ENCODE measurements at places on chromosomes 6 and 20. TPM values are rescaled to one million over a fixed set of nuclear protein-coding genes. Genes with fewer than 3 reads are reported as not detected.

The DZANK1 gene
- 1.7 TPM for total RNA-seq

The BNIP5 gene
- total RNA-seq: not detected

The DNMT3B gene
- 2.6 TPM for total RNA-seq

The TRMT11 gene
- 40.1 TPM for total RNA-seq

The ELOVL2 gene
- total RNA-seq: not detected

DNA sequence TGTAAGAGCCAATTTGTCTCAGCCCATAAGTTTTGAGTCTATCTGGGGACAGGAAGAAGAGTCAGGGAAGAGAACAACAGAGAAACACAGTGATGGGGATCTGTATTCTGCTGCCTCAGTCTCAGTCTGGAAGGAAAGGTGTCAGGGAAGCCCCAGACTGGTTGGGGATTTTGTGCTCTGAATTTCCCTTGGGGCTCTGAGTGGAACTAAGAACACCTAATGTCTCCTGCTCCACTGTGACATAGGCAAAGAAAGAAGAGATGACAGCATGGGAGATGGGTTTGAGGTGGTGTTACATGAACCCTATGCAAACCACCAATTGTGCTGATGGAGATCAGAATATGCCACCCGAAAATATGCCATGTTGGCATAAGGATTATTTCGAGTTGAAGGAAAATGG is 139.5 kb upstream of the MYLIP start:
- H3K4me3 ChIP-seq: no peak overlapping the region
- no peak for DNase-seq
- no peak overlapping the region for H3K27ac ChIP-seq
- peaks cover 7% of the 10 kb centered on the region for H3K4me1 ChIP-seq

- no peak overlapping the region for H3K27ac ChIP-seq
- H3K4me1 ChIP-seq: no peaks in the 10 kb centered on the region
- H3K4me3 ChIP-seq: no peak overlapping the region
Measured at GRCh38 chr20:7505835-7506221, 434.4 kb downstream of the HAO1 start.

DNA sequence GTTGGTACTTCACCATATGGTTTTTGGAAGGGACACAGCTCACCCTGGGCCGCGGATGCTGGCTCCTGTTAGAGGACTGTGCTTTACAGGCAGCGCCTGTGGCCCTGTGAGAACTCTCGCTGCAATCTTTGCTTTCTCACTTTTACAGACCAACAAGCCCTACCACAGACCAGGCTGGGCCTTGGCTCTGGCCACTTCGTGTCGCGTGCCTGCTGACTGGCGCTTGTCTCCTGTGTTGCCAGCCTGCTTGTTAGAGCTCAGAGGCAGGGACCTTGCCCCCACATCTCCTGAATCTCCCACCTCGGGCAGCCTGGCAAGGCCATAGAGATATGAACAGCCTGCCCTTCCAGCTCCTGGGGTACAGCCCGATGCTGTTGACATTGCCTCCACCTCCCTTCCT is 56.1 kb downstream of the SYNJ2 start:
- H3K27ac ChIP-seq: no peak overlapping the region
- no peak overlapping the region for H3K4me3 ChIP-seq
- peaks cover 26% of the 10 kb centered on the region for H3K4me1 ChIP-seq

- H3K27me3 ChIP-seq: no peaks in the 10 kb centered on the region
- no peaks in the 10 kb centered on the region for H3K4me1 ChIP-seq
- no peak for DNase-seq
- no peak overlapping the region for H3K27ac ChIP-seq
- H3K4me3 ChIP-seq: no peak overlapping the region
Measured at GRCh38 chr6:124438546-124439065, 523.6 kb upstream of the RNF217 start.

DNA sequence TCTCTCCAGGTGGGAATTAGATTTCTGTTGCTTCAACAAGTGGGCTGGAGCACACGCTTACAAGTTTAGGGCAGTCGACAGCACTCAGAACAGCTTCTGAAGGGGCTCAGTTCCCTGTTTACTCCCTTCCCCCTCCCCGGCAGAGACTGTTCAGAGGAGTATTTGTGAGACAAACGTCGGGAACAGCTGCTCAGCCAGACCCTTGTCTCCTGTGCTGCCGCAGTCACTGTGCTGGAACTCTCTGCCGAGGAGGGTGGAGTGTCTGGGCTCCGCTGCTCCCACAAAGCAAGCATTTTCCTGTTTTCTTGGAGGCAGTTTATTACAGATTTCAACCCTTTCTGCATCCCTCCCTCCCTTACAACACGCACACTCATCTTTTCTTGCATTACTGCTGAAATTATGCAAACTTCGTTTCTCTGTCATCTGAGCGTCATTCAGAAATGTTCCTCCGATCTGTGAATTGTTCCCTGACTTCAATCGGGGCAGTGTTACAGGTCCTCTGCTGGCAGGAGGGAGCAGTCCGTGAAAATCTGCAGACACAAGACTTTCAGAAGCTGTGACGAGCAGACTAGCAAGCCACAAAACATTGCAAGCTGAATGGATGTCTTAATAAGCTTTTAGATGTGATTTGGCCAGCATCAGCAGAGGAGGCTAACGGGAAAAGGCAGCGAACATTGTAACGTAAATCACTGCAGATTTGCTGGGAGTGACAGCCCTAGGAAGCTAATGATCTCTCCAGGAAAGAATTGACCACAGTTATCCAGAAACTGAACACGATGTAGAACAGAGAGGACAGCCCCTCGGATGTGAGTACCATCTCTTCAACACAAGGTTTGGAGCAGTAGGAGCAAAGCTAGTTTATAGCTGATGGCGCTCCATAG is 76.2 kb downstream of the LYRM2 start:
- peaks cover under 1% of the 10 kb centered on the region for H3K36me3 ChIP-seq
- DNase-seq: no peak
- no peak overlapping the region for H3K4me3 ChIP-seq

GRCh38 chr6:43074847-43075669 is 1.1 kb upstream of the PTK7 start:
- H3K4me3 ChIP-seq: no peak overlapping the region
- no peaks in the 10 kb centered on the region for H3K36me3 ChIP-seq
- H3K4me1 ChIP-seq: peaks cover 3% of the 10 kb centered on the region
- no peak overlapping the region for H3K27ac ChIP-seq

DNA sequence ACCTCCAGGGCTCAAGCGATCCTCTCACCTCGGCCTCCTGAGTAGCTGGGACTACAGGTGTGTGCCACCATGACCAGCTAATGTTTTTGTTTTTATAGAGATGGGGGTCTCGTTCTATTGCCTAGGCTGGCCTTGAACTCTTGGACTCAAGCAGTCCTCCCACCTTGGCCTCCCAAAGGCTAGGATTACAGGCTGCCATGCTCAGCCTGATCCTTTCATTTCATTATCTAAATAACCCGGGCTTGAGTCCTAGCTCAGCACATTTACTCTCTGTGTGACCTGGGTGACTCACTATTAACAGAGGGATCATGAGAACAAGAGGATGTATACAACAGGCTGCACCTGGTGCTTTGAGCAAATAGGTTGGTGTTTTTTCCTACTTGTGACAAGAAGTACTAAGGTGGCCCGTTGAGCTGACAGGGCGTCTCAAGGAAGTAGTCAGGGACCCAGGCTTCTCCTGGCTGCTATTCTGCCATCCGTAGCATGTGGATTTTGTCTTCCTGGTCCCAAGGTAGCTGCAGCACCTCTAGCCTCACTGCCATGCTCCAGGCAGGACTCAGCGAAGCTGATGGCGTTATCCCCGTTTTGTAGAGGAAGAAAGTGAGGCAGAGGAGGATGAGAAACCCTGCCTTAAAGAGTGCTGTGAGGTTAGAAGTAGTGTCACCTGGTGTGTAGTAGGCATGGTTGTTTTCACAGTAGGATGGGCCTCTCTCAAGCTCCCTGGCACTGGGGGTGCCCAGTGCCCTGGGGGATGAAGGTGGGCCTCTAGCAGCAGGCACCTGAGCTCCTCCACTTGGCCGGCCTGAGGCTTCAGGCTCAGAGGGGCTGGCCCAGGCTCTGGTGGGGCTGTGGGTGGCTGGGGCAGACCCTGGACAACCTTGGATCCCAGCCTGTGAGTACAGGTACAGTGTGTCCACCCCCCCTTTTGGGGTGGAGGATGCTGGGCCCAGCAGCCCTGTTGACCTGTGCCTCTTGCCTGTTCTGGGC is 62.4 kb downstream of the ADNP start:
- no peak overlapping the region for H3K27ac ChIP-seq
- no peaks in the 10 kb centered on the region for H3K4me1 ChIP-seq
- no peak overlapping the region for H3K4me3 ChIP-seq
- no peaks in the 10 kb centered on the region for H3K27me3 ChIP-seq
- no peak for DNase-seq

DNA sequence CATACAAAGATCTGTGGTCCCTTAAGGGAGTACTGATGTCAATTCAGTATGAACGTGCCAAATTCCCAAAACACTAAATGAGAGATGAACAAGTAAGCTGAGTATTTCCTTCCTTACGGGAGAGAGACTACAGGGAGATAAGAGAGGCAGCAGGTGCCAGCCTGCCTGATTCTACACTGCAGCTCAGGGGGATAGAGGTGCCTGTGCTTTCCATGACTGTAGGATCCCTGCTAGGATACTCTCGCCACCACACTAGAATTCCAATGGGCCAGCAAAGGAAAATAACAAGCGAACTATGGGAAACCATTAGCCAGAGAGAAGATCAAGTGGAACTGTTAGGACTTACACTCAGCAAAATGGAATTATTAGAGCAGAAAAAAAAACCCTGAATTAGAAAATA is 198.5 kb upstream of the BTBD3 start:
- H3K4me1 ChIP-seq: peaks cover 2% of the 10 kb centered on the region
- no peak overlapping the region for H3K4me3 ChIP-seq
- H3K36me3 ChIP-seq: no peaks in the 10 kb centered on the region

DNA sequence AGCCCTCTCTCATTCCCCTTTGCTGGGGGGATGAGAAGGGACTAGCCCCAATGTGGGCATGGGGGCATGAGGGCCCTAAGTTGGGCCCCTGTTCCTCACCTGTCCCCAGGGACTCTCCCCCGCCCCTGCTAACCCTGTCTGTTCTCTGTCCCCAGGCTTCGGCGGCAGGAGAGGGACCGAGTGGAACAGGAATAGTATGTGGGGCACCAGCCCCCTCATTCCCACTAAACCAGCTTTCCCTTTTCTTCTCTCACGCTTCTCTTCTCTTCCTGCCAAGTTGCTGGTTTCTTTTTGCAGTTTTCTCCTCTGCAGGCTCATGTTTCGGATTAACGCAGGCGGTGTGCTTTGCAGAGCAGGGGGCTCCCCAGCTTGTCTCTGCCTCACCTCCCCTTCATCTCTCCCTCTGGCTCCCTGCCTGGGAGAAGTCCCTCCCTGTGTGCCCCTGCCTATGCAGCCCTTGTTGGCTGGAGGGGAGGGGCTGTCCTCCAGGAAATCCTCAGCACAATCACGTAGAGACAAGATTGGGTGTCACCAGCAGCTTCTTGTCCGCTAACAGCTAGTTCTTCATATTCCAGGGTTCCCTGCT is 7.9 kb downstream of the TMEM63B start:
- H3K4me3 ChIP-seq: no peak overlapping the region
- H3K36me3 ChIP-seq: peaks cover 3% of the 10 kb centered on the region
- DNase-seq: no peak
- H3K27ac ChIP-seq: no peak overlapping the region
- H3K27me3 ChIP-seq: no peaks in the 10 kb centered on the region

GRCh38 chr6:17169291-17169690 is 67.4 kb downstream of the STMND1 start:
- no peak overlapping the region for H3K4me3 ChIP-seq
- no peaks in the 10 kb centered on the region for H3K4me1 ChIP-seq
- DNase-seq: no peak
- H3K27ac ChIP-seq: no peak overlapping the region
